ENCODE measurements at places on chromosomes 13 and 19. TPM values are rescaled to one million over a fixed set of nuclear protein-coding genes. Genes with fewer than 3 reads are reported as not detected.

Gene CEACAM16
- not detected for polyA plus RNA-seq

DNA sequence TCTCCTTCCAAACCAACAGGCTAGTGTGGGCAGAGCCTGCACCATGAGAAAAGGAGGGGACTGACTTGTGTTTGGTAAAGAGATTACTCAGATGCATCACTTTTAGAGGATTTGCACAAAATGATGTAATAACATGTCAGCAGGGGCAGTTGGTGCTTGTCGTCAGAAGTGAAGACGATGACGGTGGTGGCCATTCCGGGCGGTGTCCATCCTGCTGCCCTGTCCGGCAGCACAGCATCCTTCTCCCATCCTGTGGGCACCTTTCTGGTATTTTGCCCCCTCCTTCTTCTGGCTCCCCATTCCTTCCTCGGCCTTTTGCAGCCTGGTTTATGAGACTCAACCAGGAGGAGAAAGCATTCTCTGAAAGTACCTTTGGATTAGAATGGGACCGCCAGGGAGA, 160.1 kb downstream of the TEX29 start:
- no peak for DNase-seq

DNA sequence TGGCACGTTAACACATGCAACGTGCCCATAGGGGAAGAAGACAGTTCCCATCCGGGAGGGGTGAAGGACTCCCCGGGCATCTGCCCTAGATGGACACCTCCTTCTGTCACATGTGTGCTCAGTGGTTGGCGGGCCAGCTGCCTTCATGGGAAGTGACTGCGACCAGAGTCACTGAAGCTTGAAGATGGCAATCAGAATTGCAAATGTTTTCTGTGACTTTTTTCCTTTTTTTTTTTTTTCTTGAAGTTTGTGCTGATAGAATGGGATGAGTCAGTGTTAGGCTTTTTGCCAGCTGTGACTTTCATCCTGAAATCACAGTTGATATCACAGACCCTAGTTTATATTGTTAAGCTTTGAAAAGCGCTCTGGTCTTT, 109.2 kb upstream of the MCF2L start:
- DNase-seq = peak; percentile 69

- no peak for DNase-seq
These were observed 9.1 kb upstream of the ZNF536 start for GRCh38 chr19:30363073-30363472.

DNA sequence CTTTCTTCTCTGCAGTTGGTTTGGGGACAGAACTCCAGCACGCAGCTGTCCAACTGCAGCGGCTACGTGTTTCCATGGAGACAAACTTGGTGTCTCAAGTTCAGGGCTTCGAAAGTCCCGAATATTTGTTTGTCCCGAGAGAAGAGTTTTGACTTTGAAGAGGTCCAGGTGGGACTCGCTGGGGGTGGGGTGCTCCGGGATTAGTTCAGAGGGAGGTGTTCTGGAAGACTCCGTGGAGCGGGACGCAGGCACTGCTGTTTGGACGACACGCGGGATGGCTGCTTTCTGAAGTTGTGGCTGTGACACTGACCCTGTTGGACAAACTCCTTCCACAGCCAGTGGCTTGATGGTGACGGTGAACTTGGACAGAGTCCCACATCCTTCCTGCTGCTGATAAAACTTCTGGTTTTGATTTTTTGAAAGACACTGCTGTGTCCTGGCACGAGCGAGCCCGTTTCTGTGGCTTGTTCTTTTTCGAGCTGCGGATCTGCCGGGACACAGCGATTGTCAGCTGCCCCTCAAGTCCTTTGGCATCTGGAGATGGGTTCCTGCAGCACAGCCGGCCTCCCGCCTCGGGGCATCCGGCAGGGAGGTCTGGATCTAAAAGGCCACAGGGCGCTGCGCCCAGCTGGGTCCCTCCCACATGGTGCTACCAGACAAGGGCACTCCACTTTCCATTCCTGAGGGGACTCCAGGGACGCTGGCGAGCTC, 15.9 kb upstream of the RANBP3 start:
- peak; percentile 27 for DNase-seq

DNA sequence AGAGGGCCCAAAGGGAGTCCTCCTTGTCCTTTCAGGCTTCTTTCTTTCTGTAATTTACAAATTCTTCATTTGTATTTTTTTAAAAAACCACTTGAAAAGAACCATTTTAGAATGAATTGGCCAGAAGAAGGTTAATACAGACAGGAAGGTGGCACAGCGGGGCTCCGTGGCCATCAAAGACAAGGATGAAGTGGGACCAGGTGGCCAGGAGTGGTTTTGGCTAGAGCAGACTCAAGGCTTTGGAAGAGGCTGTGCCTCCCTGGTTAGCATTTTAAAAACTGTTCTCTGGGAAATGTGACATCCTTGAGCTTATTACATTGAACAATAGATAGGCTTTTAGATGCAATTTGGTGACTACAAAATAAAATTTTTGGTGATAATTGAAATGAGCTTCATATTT, 48.4 kb downstream of the ATP8A2 start:
- DNase-seq = no peak

- DNase-seq = no peak
These were observed 10.3 kb downstream of the HSH2D start for GRCh38 chr19:16153582-16154336.

DNA sequence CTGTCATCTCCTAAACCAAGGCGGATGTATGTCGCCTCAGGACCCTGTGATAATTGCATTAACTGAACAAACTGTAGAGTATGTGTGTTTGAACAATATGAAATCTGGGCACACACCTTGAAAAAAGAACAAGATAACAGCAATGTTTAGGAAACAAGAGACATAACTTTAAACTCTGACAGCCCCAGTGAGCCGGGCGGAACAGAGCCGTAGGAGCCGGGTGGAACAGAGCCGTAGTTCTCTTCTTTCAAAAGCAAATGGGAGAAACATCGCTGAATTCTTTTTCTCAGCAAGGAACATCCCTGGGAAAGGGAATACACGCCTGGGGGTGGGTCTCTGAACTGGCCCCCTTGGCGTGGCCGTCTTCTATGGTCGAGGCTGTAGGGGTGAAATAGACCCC, 31.8 kb upstream of the ZNF675 start:
- DNase-seq = no peak

- DNase-seq = peak; percentile 87
These were observed 1.2 kb downstream of the BLVRB start for GRCh38 chr19:40464059-40465024.

- peak; percentile 86 for DNase-seq
These were observed 49.6 kb downstream of the THSD1 start for GRCh38 chr13:52356327-52356726.

- DNase-seq = no peak
These were observed 24.0 kb downstream of the ZMYM2 start for GRCh38 chr13:19982447-19983043.
